ENCODE measurements at places on chromosomes 5 and 9.

DNA sequence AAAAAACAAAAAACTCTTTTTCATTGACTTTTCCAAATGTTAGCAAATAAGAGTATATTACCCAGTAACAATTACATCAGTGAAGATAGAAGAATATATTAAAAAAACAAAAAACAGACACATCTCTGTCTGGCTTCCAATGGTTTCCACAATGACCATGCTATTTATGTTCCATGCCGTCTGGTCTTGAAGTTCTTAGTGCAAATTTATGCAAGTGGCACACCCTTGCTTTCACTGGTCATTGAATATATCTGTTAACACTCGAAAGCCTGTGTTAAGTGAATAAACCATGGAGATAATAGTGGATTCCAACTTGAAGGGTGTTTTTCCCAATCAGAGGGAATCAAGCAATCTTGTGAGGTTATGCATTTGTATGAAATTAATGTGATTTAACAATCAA, 291.9 kb downstream of the KCTD16 start:
- DNase-seq: no peak

- DNase-seq: no peak
Observed at GRCh38 chr5:86981898-86982297, 285.8 kb upstream of the RASA1 start.

GRCh38 chr9:134585746-134586706, 55.6 kb upstream of the COL5A1 start:
- peak; percentile 10 for DNase-seq

GRCh38 chr5:4523038-4523437, 617.1 kb upstream of the ADAMTS16 start:
- no peak for DNase-seq

GRCh38 chr9:1284727-1285126, 234.6 kb downstream of the DMRT2 start:
- DNase-seq: no peak

DNA sequence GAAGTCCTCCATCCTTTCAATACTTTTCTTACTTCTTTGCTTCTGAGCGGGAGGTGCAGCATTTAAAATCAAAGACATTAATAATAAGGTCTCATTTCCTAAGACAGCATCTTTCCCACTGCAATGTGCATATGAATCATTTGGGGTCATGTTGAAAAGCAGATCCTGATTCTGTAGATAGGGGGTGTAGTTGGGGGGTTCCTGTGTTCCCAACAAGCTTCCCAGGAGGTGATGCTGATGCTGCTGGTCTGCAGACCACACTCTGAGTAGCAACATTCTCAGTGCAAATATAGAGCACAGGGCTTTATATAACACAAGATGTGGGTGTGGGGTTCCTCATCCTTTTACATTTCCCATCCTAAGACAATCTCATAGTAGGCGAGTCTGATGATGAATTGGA, 126.5 kb upstream of the PALM2AKAP2 start:
- DNase-seq: no peak

DNA sequence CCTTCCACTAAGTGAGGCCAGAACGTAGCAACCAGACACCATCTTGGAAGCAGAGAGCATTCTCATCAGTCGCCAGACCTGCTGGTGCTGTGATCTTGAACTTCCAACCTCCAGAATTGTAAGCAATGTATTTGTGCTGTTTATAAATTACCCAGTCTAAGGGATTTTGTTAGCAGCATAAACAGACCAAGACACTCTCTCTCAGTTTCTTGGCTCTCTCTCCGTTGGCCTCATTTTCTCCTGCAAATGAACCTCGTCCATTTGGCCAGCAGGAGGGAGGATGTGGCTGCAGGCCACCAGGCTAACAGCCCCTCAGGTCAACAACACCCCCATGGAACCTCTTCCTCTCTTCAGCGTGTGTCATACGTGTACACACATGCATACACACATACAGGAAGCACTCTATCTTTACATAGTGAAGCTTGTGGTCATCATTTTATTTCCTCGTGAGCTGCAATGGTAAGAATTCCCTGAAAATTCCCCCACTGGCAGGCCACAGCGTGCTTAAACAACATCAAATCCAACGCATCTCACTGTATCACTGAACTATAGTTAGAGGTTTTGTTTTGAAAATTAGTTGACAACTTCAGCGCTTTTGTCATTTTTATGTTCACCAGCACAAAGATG, 62.8 kb upstream of the PPP1R26 start:
- no peak for DNase-seq

Measured in T-cell (primary cell).